ENCODE measurements at places on chromosomes 4 and X.
A peak's percentile ranks its signal among the peaks of the same experiment; 100 is the strongest.

- H3K27me3 ChIP-seq: no peaks in the 10 kb centered on the region
- no peaks in the 10 kb centered on the region for H3K36me3 ChIP-seq
- DNase-seq: no peak
- no peak overlapping the region for H3K27ac ChIP-seq
These were observed 181.7 kb downstream of the ADGRA3 start for GRCh38 chr4:22334155-22334554.

DNA sequence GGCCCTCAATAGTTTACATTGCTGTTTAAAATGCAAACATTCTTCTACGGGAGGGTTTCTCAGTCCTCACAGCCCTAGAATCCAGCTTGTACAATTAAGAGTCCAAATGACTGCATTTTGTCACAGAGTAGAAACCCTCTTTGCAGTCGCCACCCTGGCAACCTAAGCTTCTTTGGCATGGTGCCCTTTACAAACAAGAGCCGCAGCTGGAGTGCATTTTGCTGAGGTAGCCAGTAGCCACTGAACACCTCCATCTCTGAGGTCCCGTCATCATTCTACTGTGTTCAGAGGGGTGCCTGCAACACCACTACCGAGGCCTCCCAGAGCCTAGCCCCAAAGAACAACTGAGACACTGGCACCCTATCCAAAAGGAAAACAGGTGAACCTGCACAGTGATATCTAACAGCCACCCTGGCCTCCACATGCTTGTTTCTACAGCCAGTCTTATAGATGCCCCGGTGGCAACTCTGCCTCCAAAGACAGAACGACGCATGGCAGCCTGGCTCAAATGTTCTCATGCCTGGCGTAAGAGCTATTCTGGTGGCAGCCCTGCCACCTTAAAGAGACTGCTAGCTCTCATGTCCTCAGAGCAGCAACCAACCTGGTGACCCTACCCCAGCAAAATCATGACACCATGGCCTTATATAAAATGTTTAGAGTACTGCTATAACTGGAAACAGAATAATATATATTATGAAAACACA lies 801.9 kb downstream of the TECRL start:
- no peak for DNase-seq
- no peak overlapping the region for H3K27ac ChIP-seq
- H3K36me3 ChIP-seq: no peaks in the 10 kb centered on the region
- no peaks in the 10 kb centered on the region for H3K27me3 ChIP-seq
- no peak overlapping the region for H3K4me3 ChIP-seq
- no peaks in the 10 kb centered on the region for H3K4me1 ChIP-seq

- H3K4me3 ChIP-seq: no peak overlapping the region
- no peaks in the 10 kb centered on the region for H3K4me1 ChIP-seq
- H3K27ac ChIP-seq: peak overlapping the region; percentile 9
- H3K36me3 ChIP-seq: peaks cover 25% of the 10 kb centered on the region
- no peak for DNase-seq
- H3K27me3 ChIP-seq: peaks cover 5% of the 10 kb centered on the region
These were observed 76.9 kb downstream of the DHX15 start for GRCh38 chr4:24507439-24507838.

- no peak overlapping the region for H3K27ac ChIP-seq
- no peaks in the 10 kb centered on the region for H3K36me3 ChIP-seq
These were observed 8.7 kb upstream of the MUC7 start for GRCh38 chr4:70463335-70463734.

GRCh38 chr4:15756361-15756861 lies 21.7 kb upstream of the CD38 start:
- H3K4me3 ChIP-seq: peak overlapping the region; percentile 68
- DNase-seq: peak; percentile 41
- H3K27me3 ChIP-seq: no peaks in the 10 kb centered on the region
- H3K36me3 ChIP-seq: no peaks in the 10 kb centered on the region
